ENCODE measurements at places on chromosomes 16 and 17. TPM values are rescaled to one million over a fixed set of nuclear protein-coding genes. Genes with fewer than 3 reads are reported as not detected.

Gene GNGT2
- total RNA-seq, result 6.6 TPM

GRCh38 chr16:79107301-79107700, 493.2 kb downstream of the MAF start:
- no peak overlapping the region for H3K27ac ChIP-seq
- no peaks in the 10 kb centered on the region for H3K36me3 ChIP-seq
- no peak overlapping the region for H3K4me3 ChIP-seq
- peaks cover 9% of the 10 kb centered on the region for H3K4me1 ChIP-seq
- no peak for DNase-seq
- no peaks in the 10 kb centered on the region for H3K27me3 ChIP-seq

Gene SPNS3
- not detected for total RNA-seq

Gene GDPD1
- total RNA-seq, result 2.2 TPM

DNA sequence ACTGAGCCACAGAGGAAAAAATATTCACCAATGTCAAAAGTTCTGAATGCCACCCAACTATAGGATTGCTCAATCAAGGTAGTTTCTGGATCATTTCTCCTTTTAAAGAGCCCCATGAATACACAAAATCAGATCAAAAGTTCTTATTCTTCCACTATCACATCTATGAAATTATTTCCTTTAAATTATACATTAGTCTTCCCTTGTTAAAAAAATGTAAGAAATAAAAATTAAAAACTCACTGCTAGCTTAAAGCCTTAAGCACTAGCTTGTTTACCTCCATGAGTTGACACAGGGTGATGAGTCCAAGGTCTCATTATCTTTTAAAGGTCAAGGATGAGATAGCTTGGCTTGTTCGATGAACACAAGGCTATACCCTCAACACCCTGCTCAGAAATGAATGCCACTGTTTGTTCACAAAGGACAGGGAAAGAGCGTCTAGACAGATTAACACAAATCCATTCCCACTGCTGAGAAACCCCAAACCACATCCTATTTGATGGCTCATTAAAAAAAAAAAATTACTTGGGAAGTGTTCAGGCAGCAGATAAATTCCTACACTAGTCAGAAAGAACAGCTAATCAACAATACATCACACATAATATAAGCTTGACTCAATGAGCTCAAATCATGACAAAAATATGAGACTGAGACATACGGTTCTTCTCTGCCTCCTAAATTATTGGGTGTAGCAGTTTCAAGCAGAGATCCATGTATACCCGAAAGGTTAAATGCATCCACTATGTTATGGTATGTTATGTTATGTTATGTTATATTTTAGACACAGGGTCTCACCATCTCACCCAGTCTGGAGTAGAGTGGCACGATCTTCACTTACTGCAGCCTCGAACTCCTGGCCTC, 118.9 kb downstream of the PARN start:
- peaks cover 5% of the 10 kb centered on the region for H3K4me1 ChIP-seq
- H3K4me3 ChIP-seq, result no peak overlapping the region
- no peak overlapping the region for H3K27ac ChIP-seq
- H3K27me3 ChIP-seq, result no peaks in the 10 kb centered on the region

DNA sequence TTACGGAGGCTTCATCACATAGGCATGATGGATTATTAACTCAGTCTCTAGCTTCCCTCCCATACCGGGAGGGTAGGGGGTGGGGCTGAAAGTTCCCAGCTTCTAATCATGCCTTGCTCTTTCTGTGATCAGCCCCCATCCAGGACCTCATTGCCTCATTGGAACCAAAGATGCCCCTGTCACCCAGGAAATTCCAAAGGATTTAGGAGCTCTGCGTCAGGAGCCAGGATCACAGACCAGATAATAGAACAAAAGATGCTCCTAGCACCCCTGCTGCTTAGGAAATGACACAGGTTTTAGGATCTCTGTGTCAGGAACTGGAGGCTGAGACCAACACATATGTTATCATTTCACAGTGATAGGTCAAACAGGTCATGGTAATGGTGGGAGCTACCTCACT, 9.7 kb downstream of the USB1 start:
- no peaks in the 10 kb centered on the region for H3K36me3 ChIP-seq
- DNase-seq, result no peak
- no peak overlapping the region for H3K4me3 ChIP-seq
- H3K4me1 ChIP-seq, result no peaks in the 10 kb centered on the region
- H3K27ac ChIP-seq, result no peak overlapping the region
- no peaks in the 10 kb centered on the region for H3K27me3 ChIP-seq

DNA sequence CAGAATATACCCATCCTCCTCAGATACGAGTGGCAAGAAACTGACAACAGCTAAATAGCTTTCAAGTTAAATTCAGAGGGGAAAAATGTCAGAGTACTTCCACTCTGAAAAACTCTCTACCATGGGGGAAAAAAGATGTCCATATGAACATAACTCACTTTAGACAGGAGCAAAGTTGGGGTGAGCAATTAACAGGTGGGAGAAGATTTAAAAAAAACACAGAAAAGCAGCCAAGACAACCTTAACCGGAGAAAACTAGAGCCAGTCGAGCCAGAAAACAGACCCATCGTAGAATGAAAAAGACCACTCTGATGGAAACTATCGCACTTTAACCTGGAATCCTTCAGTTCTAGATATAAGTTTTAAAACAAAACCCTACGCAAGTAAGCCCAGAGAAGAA, 833 bp downstream of the TERF2 start:
- peak overlapping the region; percentile 75 for H3K4me3 ChIP-seq
- H3K27ac ChIP-seq, result peak overlapping the region; percentile 86
- DNase-seq, result no peak
- no peaks in the 10 kb centered on the region for H3K36me3 ChIP-seq
- H3K4me1 ChIP-seq, result peaks cover 22% of the 10 kb centered on the region
- H3K27me3 ChIP-seq, result no peaks in the 10 kb centered on the region

Gene OTOA
- total RNA-seq, result not detected

Gene LGALS9
- total RNA-seq, result 34.9 TPM

GRCh38 chr16:66432429-66432828, 5.3 kb downstream of the BEAN1 start:
- DNase-seq, result no peak
- no peaks in the 10 kb centered on the region for H3K36me3 ChIP-seq
- peaks cover 14% of the 10 kb centered on the region for H3K4me1 ChIP-seq
- H3K27ac ChIP-seq, result no peak overlapping the region
- H3K4me3 ChIP-seq, result no peak overlapping the region
- H3K27me3 ChIP-seq, result no peaks in the 10 kb centered on the region

Gene PRSS8
- 26.0 TPM for total RNA-seq

- H3K27me3 ChIP-seq, result no peaks in the 10 kb centered on the region
- DNase-seq, result no peak
- no peak overlapping the region for H3K27ac ChIP-seq
- H3K4me1 ChIP-seq, result peaks cover 6% of the 10 kb centered on the region
Measured at GRCh38 chr17:78674595-78675315, 97.6 kb upstream of the DNAH17 start.

Gene TBC1D3C
- not detected for total RNA-seq

DNA sequence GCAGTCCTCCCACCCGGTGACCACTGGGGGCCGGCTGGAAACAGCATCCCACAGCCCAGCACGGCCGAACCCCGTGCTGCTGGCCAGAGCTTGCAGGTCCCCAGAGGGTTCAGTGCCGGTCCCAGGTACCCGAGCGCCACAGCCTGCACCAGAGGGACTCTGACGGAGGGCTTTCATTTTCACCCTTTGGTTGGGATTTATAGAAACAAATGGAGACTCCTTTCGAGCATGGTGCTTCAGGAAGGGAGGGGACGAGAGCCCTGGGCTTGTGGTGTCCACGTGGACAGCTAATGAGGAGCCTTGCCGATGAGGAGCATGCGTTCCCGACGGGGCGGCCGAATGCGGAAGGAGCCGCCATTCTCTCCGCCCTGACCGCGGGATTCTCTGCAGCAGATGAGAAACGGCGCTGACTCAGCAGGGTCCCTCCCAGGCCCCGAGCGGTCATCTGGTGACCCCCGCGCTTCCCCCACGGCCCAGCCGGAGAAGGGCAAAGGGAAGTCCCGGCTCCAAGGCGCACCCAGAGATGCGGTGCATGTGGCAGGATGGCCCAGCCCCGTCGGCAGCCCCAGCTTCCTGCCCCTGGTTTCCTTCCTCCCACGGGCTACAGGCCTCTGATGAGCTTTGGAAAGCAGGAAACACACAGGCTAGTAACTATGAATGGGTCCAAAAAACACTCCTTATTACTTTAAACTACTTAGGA, 9.8 kb downstream of the SLC38A10 start:
- H3K27ac ChIP-seq, result peak overlapping the region; percentile 59
- no peak for DNase-seq
- peaks cover 28% of the 10 kb centered on the region for H3K4me1 ChIP-seq
- no peaks in the 10 kb centered on the region for H3K27me3 ChIP-seq
- H3K4me3 ChIP-seq, result peak overlapping the region; percentile 23
